Stimulated activated CD4-positive, alpha-beta T cell treated with anti-CD3 and anti-CD28 coated beads, TNF-alpha, amount 100 ng/mL, for 4 hours (primary cell): ENCODE measurements at places on chromosomes 3 and 15.

- no peak for DNase-seq
Measured at GRCh38 chr3:170555329-170555728, 30.5 kb downstream of the SLC7A14 start.

DNA sequence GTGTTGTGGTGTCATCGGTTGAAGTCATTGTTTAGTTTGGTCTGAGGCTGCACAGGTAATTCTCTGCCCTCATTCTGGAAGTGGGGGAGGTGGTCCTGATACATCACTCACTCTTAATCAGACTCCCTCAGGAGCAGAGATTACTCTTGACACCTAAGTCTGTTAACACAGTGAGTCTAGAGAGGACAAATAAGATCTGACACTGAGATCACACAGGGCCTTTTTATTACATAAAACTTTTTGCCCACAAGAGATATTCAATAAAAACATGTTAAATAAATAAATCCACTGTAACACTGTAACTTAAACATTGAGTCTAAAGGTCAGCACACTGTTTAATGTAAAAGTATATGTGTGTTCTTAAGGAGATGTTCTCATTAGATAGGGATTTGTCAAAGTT, 57.1 kb upstream of the MBNL1 start:
- DNase-seq = no peak

DNA sequence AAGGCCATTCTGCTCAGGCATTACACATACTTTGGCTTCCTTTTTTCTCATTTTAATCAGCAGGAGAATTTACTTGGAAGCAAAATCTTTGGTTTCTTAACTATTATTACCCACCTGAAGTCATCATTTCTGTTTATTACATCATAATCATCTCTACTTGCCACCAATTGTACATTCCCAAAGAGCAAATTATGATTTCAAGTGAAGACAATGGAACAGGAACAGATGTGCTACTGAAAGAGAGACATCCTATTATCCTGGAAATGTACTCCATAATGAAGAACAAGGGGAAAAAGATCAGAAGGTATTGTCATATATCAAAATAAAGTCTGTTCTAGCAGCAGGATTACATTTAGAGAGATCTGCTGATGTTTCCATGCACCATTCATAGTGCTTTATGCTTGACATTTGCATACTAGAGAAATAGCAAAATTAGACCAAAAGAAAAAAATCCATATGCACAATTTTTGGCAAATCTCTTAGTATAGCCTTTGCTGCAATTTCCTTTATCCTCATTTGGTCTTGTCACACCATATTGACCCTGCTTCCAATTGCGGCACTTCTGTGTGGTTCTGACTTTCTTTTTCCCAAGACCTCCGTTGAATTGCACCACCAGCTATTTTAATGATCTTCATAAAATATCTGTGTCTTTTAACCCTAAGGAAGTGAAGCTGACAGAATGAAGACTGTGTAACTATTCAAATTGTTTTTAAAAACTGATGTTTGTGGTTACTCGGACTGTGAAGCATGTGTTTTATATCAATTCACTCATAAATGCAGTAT, 683.8 kb downstream of the ZNF385D start:
- no peak for DNase-seq

GRCh38 chr3:7640787-7641186, 779.9 kb downstream of the GRM7 start:
- DNase-seq = no peak

DNA sequence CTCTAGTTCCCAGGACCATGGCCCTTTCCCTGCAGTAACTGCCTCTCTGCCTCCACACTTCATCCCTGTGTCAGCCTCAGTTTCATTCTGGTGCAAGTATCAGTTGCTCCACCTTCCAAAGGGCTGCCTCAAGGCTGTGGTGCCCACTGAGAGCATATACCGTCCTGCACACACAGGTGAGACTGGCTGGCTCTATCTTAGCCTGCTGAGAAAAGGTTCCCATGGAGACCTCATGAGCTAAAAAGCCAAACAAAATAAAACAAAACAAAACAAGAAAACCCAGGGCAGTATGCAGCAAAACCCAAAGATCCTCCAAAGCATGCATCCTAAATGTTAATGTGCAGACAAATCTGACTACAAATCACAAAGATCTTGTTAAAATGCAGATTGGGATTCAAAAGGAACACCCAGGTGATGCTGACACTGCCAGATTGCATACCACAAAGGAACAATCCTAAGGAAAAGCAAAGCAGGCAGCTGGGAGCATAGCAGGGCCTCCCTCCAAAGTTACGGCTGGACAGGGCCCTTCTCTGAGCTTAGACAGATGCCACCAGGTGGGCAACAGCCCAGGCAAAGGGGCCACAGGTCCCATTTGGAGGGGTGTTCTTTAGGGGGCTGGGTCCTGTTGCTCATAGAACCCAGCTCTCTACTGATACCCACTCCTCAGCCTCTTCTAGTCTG, 76.3 kb upstream of the SLCO2A1 start:
- no peak for DNase-seq

- DNase-seq = no peak
Measured at GRCh38 chr3:124266487-124266886, 274.6 kb upstream of the ROPN1 start.

GRCh38 chr3:107637416-107638183, 114.8 kb downstream of the BBX start:
- no peak for DNase-seq

- no peak for DNase-seq
Measured at GRCh38 chr3:13277196-13277813, 142.8 kb downstream of the NUP210 start.

- DNase-seq = no peak
Measured at GRCh38 chr3:158110658-158111018, 749 bp downstream of the RSRC1 start.

- DNase-seq = no peak
Measured at GRCh38 chr3:72329354-72329753, 518.9 kb downstream of the SHQ1 start.

DNA sequence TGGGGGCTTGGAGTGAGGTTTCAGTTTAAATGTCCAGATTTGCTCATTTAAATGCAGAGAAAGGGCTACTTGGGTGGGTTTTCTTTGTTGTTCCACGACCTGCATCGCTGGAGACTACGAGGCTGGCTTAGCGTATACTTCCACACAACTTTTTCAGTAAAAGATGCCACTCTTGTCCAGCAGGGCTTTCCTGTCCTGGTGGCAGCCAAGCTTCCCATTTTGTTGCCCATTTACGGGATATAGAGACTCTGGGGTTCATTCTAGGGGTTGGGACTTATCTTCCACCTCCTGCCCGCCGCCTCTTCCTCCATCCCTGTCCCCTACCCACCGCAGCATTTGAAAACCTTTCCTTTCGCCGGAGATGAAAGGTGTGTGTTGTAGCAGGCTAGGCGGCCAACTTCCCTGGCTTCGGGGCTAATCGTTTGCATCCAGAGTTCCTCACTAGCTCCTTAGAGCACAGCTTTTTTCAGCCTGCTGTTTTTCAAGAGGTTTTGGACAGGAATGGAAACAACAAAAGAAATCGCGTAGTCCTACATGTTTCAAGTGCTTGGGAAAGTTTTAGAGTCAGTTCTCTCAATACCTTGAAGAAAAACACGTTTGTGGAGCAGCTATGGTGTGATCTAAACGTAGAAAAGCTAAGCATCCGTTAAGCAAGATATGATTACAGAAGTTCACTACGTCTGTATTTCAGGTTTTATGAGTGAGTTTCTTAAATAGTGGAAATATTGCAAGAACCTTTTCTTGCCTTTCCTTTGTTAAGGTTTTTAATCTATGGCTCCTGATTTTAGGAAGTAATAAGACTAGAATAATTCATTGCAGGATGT, 843 bp downstream of the CHRNA5 start:
- no peak for DNase-seq

- DNase-seq = peak; percentile 44
Measured at GRCh38 chr15:41904541-41905005, 10.7 kb upstream of the SPTBN5 start.

- no peak for DNase-seq
Measured at GRCh38 chr3:51869304-51869703, 6.1 kb downstream of the IQCF5 start.

GRCh38 chr3:133709139-133709750, 36.9 kb upstream of the TF start:
- no peak for DNase-seq

- DNase-seq = no peak
Measured at GRCh38 chr3:45749880-45750279, 46.5 kb downstream of the SLC6A20 start.

GRCh38 chr3:31354373-31354772, 178.4 kb upstream of the STT3B start:
- DNase-seq = no peak

DNA sequence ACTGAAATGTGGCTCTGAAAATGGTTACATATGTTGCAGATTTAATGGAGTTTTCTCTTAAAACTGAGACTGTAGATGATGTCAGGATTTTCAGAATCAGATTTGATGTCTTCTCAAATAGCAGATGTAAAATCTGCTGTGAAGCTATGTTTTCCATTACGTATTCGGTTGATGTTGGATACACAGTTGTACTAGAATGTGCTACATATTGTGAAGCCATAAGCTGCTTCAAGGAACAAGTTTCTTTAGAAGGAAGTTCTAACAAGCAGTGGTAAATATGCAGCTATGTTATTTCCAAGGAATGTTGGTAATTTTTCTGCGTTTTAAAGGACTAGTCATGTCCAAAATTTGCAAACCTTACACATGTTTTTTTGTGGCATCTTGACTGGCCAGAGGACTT, 197.7 kb downstream of the RBMS3 start:
- DNase-seq = no peak

GRCh38 chr3:67688231-67688630, 33.8 kb upstream of the SUCLG2 start:
- no peak for DNase-seq

GRCh38 chr3:146550743-146551510, 6.5 kb upstream of the PLSCR1 start:
- no peak for DNase-seq

DNA sequence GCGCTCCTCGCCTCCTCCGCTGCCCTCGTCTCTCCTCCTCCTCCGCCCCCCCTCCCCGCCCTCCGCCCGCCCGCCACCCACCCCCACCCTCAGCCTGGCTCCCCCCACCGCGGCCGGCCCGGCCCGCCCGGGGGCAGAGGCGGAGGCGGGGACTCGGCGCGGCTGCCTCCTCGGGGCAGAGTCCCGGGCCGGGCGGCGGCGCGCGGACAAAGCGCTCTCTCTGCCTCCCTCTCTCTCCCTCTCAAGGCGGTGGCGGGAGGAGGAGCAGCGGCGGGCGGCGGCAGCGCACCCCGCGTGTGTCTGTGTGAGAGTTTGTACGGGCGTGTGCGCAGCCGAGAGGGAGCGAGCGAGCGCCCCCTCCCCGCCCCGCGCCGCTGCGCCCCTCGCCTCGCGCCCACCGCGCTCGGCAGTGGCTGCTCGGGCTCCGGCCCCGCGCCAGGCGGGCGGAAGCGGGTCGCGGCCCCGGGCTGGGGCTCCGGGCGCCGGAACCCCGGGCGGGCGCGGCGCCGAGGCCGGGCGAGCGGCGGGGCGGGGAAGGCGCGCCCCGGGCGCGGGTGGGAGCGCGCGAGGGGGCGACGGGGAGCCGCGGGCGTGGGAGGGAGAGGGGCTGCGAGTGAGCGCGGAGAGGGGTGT, at the start of gene IGF2BP2:
Gene IGF2BP2 (minus strand): TSS at position 37 of the 633 bp plus-strand sequence. CDS start 82 bp downstream, outside the sequence.
- DNase-seq = peak; percentile 17

DNA sequence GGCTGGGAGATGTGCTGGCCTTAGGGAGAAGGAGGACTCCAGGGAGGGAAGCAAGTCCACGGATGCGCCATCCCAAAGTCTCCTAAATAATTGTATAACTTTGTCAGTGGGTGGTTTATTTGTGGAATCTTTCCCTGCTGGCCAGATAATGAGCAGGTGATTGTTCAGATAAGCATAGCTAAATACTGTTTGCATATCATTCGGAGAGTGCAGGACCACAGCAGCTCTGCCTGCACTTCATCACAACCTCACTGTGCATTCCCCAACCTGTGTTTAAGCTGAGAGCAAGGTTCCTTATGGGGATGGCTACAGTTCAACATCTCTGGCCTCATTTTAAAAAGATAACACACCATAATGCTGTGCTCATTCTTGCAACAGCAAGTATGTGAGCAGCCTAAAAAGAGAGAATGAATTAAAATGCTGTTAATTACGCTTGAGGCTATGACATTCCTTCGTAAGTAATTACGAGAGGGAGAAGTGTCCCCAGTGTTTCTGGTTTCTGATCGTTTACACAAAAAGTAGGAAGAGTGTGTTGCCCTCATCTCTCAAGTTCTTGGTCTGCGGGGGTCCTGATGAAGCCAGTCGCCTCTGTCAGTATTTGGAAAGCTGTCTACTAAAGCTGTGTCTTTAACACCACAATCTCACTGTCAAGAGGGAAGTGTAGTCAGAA, 272.0 kb upstream of the RORA start:
- DNase-seq = no peak

DNA sequence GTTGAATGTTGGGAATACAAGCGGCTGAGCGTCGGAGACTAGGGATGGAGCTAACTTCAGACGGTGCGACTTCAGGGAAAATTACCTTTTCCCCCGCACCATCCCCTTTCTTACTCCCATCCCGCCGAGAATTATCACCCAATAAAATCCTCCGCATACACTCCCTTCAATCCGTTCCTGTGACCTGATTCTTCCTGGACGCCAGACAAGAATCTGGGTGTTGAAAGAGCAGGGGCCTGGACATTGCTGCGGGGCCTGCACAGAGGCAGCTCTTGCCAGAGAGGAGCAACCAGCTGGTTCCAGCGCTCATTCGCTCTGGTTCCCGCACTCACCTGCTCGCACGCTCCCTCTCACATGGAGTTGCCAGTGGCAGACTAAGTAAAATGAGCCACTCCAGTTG, 241.9 kb downstream of the ALCAM start:
- no peak for DNase-seq

GRCh38 chr3:167350245-167350862, 29.7 kb downstream of the ZBBX start:
- DNase-seq = no peak

- no peak for DNase-seq
Measured at GRCh38 chr15:67559576-67559975, 17.1 kb downstream of the MAP2K5 start.

GRCh38 chr3:47419083-47420043, 38.5 kb downstream of the PTPN23 start:
- no peak for DNase-seq
